ENCODE measurements at places on chromosomes 16 and 17.

GRCh38 chr16:1181404-1182315 lies 28.8 kb downstream of the CACNA1H start:
- no peak for DNase-seq

- DNase-seq, result no peak
Measured at GRCh38 chr16:75093598-75094540, 22.7 kb downstream of the LDHD start.

GRCh38 chr17:45218895-45219661 lies 2.6 kb upstream of the FMNL1 start:
- DNase-seq, result peak; percentile 89

- peak; percentile 43 for DNase-seq
Measured at GRCh38 chr17:38428112-38428642, at the start of gene ARHGAP23. Gene ARHGAP23 (plus strand): TSS chr17:38428464. CDS start chr17:38428486, 22 bp downstream.

GRCh38 chr17:42618442-42619150 lies 9.1 kb downstream of the TUBG1 start:
- no peak for DNase-seq

DNA sequence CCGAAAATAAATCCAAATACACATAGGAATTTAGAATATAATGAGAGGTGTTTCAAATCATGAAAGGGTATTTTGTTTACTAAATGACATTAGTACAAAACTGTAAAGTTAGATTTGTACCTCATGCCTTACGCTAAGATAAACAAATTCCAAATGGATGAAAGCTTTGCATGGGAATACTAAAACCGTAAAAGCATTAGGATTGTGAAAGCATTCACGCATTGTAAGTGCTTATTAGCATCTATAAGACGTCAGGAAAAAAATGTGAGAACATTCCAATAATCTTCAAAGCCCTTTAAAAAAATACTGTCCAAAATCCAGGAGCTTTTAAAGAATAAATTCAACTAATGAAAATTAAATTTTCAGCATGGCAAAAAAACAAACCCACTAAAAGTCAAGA lies 24.8 kb upstream of the ALOX15 start:
- no peak for DNase-seq

Measured in stimulated activated CD4-positive, alpha-beta T cell treated with anti-CD3 and anti-CD28 coated beads, Interleukin-12 subunit alpha, Interleukin-12 subunit beta, amount 100 ng/mL, for 4 hours (primary cell).